NCI-H524 (cell line): ENCODE measurements at places on chromosomes 1 and 21.
A peak's percentile ranks its signal among the peaks of the same experiment; 100 is the strongest.

DNA sequence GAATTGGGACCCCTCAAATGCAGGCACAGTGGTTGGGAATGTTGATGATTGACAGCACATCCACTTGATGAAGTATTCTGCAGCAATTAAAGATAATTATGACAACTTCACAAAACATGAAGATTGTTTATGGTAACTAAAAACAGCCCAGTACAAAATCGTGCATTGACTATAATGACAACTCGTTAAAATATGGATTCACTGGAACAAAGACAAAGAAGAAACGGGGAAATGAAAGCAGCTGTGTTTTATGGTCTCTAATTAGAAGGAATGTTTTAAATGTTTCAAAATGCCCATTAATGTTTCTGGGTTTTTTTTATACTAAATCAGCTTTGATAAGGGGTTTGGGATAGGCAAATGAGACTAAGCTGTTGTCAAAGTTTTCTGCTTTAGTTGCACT, 36.1 kb downstream of the NIPAL3 start:
- no peak for DNase-seq

DNA sequence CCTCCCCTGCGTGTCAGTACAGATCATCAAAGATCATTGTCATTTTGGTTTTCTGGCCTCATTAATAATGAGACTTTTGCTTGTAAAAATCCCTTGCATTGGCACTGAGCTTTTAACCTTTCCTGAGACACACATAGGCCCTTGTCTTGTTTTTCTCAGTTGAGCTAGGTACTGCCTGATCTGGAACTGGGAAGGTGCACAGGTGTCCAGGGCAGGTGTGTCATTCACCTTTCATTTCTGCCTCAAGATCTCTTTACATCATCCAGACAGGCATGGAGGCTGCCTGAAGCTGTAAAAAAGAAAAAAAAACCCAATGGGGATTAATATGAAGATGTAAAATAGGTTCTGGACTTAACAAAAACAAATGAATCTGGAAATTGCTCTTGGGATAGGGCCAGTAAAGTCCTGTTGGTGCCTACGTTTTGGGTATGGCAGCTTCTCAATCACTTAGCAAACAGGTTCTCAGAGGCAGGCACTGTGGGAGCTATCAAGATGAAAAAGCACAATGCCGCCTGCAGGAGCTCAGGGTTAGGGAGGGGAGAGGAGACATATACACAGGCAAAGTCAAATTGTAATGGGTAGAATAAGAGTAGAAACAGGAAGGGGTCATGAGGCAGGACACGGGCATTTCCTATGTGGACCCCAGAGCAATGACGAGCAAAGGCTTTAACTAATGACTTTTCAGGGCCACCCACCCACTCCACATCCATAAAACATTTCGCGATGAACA, 1.0 kb upstream of the KCNC4 start:
- DNase-seq, result no peak

GRCh38 chr1:47388030-47388890, 27.8 kb upstream of the FOXE3 start:
- no peak for DNase-seq

GRCh38 chr1:211643324-211644212, 31.9 kb downstream of the NEK2 start:
- peak; percentile 62 for DNase-seq

DNA sequence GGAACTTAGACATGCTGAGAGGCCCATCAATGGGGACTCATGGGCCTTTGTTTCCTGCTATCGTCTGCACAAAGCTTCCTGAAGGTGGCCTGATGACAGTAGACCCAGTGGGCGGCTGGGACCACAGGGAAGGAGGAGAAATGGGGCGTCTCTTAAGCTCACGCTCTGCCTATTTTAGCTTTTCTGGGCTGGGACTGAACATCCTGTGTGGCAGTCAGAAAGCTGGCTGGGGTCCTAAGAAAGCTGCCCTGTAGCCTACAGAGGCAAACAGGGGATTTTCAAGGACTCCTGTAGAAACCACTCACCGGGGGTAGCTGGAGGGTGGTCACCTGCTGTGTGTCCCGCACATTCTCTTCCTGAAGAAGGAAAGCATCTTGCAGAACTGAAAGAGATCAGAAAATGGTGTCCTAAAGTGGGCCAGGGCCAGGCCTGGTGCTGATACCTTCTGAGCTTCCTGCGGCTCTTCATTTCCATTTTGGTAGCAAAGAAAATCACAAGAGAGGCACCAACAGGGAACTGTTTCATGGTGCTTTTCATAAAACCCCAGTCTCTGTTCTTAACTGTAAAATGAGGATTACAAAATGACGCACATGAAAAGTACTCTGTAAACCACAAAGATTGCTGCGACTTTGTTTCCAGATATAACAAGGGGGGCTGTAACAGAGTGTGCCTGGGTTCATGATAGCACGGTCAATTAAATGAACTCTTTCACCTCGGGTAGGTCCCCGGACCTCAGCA, 8.6 kb downstream of the ZNF496 start:
- no peak for DNase-seq

- no peak for DNase-seq
Observed at GRCh38 chr21:41369920-41370839, 8.4 kb downstream of the MX2 start.

GRCh38 chr1:8174807-8175206, 143.1 kb upstream of the SLC45A1 start:
- no peak for DNase-seq

GRCh38 chr1:164141797-164142196, 417.2 kb upstream of the PBX1 start:
- DNase-seq, result no peak

DNA sequence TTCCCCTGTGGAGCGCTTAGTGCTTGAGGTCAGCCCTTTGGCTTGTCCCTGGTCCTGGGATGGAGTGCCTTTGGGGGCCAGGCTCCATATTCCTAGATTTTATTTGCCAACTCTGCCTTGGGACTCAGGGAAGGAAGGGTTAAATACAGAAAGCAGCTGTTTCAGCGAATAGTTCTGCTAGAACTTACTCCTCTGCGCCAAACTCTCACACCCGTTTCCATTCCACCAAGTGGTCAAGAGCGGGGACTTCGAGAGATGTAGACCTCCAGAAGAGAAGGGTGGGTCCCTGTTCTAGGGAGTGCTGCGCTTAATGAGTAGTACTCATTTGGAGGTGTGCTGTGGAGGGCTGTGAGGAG, 704 bp upstream of the TOMM40L start:
- no peak for DNase-seq

DNA sequence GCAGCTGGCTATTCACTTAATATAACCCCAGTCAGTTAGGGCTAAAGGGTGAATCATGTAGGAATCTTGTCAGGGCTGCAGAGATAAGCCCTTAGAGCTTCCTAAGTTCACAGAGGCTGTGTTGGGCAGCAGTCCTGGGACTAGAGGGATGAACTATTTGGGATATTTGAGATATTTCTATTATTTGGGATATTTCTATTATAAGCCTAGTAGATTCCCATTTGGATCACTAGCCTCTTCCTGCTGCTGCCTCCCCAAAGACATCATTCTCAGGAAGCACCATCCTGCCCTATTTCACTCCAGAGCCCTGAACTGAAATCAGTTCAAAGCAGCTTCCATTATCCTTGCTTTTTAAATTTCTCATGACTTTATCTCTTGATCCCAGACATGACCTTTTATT, 501.3 kb downstream of the NUF2 start:
- DNase-seq, result no peak

GRCh38 chr1:25456502-25456901, 25.8 kb downstream of the MACO1 start:
- DNase-seq, result no peak

GRCh38 chr1:30778979-30779293, 21.4 kb upstream of the LAPTM5 start:
- DNase-seq, result no peak

DNA sequence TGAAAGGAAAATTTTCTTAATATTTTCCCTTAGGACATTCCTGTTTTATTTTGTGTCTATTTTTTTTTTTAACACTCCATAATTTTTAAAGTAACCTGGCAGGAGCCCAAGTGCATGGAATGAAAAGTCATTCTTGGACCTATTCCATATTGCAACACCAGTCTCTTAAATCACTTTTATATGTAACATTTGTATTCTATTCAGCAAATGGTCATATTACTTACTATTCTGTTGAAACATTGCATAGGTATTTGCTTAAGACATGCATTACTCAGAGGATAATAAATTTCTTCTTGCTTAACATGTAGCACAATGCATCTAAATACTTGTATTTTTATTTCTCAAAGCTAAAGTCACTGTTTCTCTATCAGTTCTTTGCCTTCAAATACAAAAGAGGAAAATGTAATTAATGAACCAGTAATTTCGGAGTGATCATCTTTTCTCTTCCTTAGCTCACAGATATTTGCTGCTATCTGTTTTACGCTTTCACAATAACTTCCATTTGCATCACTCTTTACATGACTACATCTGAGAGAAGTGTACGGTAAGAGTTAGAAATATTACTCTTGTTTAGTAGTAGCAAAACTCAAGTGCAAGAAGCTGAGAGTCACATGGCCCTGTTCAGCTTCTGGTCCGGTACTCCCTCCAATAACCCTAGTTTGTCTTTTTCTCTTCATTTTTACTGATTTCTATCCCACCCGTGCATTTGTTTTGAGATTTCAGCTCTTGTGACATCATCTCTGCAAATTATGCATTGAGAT, 394.8 kb downstream of the USP25 start:
- DNase-seq, result no peak
